ENCODE measurements at places on chromosomes 1 and 21.
A peak's percentile ranks its signal among the peaks of the same experiment; 100 is the strongest.

DNA sequence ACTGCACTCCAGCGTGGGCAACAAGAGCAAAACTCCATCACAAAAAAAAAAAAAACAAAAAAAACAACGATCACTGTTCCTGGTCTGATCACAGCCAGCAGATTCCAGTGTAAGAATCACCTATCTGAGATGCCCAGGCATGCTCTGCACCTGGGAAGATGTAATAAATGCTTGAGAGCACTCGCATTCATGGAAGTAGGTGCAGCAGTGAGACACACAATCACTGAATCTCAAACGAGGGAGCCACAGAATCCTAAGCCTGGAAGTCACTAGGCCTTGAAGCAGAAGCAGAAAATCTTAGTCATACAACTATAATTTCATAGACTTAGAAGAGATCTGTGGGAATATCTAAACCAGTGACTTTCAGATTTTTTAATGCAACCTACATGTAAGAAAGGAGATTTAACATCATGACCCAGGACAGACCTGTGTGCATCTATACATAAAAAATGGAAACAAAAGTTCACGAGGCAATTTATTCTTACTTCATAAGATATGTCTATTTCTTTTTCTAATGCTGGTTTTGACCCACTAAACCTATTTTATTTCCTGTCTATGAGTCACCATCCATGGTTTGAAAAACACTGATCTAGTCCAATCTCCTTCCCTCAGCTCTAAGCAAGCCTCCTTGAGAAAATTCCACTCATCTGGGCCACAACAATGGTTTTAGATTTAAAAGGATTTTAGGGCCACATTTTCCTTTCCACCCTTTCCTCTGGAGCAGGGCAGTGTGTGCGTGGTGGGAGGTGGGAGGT is 30.4 kb downstream of the RIMS3 start:
- DNase-seq = no peak

- DNase-seq = peak; percentile 64
Observed at GRCh38 chr1:84077476-84078107, 66.5 kb upstream of the PRKACB start.

- DNase-seq = no peak
Observed at GRCh38 chr1:171248841-171249240, 547 bp downstream of the FMO1 start.

GRCh38 chr1:24932284-24932683 is 2.2 kb upstream of the RUNX3 start:
- DNase-seq = peak; percentile 59

DNA sequence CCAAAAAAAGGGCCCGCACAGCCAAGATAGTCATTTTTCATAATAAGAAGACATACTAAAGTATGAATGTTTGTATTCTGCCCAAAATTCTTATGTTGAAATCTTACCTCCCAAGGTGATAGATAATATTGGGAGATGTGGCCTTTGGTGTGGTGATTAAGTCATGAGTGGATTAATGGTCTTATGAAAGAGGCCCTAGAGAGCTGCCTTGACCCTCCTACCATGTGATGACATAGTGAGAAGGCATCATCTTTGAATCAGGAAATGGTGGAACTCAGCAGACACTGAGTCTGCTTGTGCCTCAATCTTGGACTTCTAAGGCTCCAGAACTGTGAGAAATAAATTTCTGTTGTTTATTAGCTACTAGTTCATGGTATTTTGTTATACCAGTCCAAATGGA is 11.8 kb upstream of the RNPC3 start:
- no peak for DNase-seq

- DNase-seq = no peak
Observed at GRCh38 chr1:236099355-236099974, 34.6 kb upstream of the NID1 start.

DNA sequence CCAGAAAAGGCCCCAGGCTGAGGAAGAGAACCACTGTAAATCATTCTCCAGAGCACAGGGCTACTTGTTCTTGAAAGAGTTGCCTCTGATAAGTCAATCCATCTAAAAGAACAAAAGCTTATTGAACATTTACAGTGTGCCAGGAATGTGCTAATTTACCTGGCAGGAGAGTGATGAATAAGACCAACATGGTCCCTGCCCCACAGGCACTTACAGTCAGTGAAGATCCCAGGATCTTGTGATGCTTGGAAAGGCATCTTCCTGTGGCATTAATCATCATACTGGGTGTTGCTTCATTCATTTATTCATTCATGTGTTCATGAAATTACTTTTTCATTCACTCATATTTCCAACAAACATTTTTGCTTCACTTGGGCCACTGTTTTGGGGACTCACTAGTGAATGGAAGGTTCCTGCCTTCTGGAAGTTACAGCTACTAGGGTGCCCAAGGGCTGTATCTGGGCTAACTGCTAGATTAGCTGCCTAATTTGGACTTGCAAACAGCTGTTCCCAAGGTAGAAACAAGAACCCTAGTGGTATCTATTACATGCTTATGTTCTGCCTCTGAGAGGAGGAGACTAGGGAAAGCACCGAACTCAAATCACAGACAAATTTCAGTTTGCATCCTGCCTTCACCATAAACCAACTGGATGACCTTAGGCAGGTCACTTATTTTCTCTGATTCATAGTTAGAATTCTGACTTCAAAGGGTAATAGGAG is 133.5 kb downstream of the CLIC6 start:
- DNase-seq = no peak

Measured in naive thymus-derived CD4-positive, alpha-beta T cell (primary cell).